T-helper 17 cell (primary cell): ENCODE measurements at places on chromosomes 1 and 21. TPM values are rescaled to one million over a fixed set of nuclear protein-coding genes. Genes with fewer than 3 reads are reported as not detected.

DNA sequence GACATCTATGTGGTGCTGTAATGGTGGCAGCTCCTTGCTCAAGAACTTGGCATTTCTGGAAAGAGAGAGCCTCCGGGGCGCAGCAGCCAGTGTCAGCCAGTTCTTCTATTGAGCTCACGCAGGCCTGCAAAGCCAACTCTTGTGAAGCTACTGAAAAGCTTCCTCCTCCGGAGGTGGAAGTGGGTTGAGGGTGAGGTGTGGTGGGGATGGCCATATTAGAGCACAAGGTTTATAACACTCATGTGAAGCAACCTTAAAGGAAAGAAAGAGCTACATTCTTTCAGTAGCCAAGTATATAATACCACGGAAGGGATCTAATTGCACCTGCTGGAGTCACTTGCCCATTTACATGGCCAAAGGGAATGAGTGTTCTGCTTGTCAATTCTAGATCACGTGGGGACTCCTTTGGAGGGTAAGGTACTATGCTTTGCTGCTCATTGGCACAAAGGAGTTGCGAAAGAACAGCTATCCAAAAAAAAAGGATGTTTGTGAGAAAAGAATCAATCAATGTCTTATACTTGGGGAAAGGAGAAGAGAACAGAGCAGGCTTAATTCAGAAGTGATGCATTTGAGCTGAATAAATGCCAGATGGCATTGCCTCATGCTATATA, 18.3 kb upstream of the MAP10 start:
- H3K36me3 ChIP-seq: no peaks in the 10 kb centered on the region
- peaks cover 21% of the 10 kb centered on the region for H3K27me3 ChIP-seq
- no peak overlapping the region for H3K27ac ChIP-seq

DNA sequence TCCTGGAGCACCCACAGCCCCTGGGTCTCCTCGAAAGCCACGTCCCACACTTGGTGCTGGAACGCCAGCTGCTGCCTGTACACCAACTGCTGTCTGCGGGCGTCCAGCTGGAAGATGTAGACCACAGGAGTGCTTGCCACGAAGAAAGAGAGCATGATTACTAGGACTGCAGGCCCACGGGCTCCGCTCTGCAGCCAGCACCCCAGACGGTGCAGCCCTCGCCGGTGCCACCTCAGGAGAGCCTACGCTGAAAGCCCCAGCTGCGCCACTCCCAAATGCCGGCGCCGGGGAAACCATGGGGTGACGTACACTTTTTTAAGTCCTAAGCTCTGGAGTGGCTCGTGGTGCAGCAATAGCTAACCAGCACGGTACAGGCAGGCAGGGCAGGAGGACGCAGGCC, 25.7 kb downstream of the WDR4 start:
- H3K4me3 ChIP-seq: no peak overlapping the region
- no peak for DNase-seq
- peaks cover 8% of the 10 kb centered on the region for H3K36me3 ChIP-seq
- H3K27ac ChIP-seq: no peak overlapping the region

GRCh38 chr1:6069573-6069972, 23.9 kb downstream of the KCNAB2 start:
- H3K4me1 ChIP-seq: peaks cover 6% of the 10 kb centered on the region
- no peak for DNase-seq
- H3K27me3 ChIP-seq: no peaks in the 10 kb centered on the region
- no peaks in the 10 kb centered on the region for H3K36me3 ChIP-seq
- H3K27ac ChIP-seq: peak overlapping the region; percentile 63

- peaks cover 2% of the 10 kb centered on the region for H3K4me1 ChIP-seq
- DNase-seq: no peak
- peaks cover 2% of the 10 kb centered on the region for H3K36me3 ChIP-seq
These were observed 9.9 kb upstream of the HAO2 start for GRCh38 chr1:119358636-119359035.

DNA sequence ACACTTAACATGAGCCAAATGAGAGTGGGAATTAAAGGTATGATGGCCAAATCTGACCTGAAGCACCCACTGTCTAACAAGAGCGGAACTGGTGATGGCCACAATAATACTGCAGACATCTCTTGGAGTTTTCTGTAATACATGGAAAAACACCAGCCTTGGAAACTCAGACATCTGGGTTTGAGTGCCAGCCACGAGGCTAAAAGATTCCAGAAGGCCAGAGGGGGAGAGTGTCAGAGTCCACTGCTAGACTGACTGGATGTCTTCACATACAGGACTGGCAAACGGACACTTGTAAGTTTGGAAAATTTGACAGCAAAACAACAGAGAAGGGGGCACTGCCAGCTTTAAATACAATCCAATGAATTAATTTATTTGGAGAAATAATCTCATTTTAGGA, 175.1 kb downstream of the ADSS2 start:
- H3K4me1 ChIP-seq: peaks cover 10% of the 10 kb centered on the region
- H3K27me3 ChIP-seq: peaks cover 12% of the 10 kb centered on the region
- no peak for DNase-seq
- H3K4me3 ChIP-seq: no peak overlapping the region
- H3K36me3 ChIP-seq: no peaks in the 10 kb centered on the region
- no peak overlapping the region for H3K27ac ChIP-seq

DNA sequence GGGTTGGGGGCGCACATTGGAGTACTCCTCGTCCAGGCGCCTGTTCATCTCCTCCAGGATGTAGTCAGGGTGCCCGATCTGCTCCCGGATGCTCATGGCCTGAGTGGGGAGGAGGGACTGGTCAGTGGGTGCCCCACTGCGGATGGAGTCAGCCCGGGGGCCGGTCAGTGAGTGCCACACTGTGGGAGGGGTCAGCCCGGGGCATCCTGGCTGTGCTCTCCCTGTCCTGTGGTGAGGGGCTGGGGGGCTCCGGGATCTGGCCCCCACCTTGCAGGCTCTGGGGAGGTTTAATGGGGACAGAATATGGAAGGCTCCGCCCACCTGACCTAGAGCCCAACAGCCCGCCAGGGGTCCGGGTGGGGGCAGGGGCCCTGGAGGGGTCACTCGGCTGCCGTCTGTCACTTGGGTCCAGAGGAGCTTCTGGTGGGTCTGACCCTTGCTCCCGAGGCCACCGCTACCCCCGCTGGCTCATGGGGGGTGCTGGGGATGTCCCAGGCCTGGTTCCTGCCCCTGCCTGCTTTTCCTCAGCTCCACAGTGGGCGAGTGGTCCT, 8.8 kb downstream of the PRXL2B start:
- H3K27me3 ChIP-seq: no peaks in the 10 kb centered on the region
- no peak overlapping the region for H3K4me3 ChIP-seq
- no peaks in the 10 kb centered on the region for H3K36me3 ChIP-seq
- no peak overlapping the region for H3K27ac ChIP-seq

DNA sequence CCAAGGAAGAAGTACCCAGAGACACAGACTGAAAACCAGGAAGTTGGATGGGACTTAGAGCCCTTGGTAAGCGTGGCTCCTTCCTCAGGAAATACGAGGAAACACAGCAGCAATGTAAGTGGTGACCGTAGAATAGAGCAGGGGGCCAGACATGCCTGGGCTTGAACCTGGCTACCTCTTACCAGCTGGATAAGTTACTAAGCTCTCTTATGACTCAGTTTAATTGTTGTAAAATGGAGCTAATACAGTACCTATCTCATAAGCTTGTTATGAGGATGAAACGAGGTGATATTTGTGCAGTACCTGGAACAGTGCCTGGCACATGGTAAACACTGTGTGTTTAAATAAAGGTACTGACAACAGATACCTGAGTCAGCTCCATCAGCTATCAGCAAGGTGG, 19.2 kb downstream of the EBNA1BP2 start:
- H3K4me1 ChIP-seq: peaks cover 6% of the 10 kb centered on the region
- DNase-seq: no peak
- no peak overlapping the region for H3K27ac ChIP-seq
- H3K4me3 ChIP-seq: no peak overlapping the region
- H3K36me3 ChIP-seq: peaks cover 12% of the 10 kb centered on the region
- peaks cover 54% of the 10 kb centered on the region for H3K27me3 ChIP-seq

DNA sequence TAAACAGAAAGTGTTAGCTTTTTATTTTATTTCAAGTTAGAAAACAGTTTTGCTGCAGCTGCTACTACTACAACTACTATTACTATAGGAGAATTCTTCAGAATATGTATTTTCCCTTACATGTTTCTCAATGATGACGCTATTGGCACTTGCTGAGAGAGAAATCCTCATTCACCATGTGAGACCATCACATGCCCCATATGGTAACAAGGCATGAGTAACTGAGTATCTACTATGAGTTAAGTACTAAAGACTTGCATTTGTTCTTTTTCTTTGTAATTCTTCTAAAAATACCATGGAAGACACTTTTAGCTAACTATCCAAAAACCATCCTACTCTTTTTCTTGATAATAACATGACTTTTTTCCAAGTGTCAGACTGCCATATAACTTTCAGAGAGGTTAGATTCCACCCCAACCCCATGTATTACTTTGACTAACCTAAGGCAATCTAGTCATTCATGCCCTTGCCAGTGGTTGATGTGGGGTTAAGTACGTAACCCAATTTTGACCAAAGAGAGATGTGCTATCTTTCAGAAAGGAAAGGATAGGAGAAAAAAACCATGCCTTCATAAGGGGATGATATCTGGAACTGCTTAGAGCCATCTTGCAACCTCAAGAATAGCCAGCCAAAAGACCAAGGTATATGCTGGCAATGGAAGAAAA, 42.9 kb downstream of the COP1 start:
- H3K27ac ChIP-seq: no peak overlapping the region
- no peak overlapping the region for H3K4me3 ChIP-seq
- peaks cover 8% of the 10 kb centered on the region for H3K36me3 ChIP-seq
- H3K4me1 ChIP-seq: peaks cover 23% of the 10 kb centered on the region

GRCh38 chr1:165116171-165116570, 240.3 kb downstream of the LMX1A start:
- DNase-seq: no peak
- H3K4me3 ChIP-seq: no peak overlapping the region
- H3K36me3 ChIP-seq: peaks cover 2% of the 10 kb centered on the region
- no peak overlapping the region for H3K27ac ChIP-seq
- H3K4me1 ChIP-seq: peaks cover 2% of the 10 kb centered on the region

DNA sequence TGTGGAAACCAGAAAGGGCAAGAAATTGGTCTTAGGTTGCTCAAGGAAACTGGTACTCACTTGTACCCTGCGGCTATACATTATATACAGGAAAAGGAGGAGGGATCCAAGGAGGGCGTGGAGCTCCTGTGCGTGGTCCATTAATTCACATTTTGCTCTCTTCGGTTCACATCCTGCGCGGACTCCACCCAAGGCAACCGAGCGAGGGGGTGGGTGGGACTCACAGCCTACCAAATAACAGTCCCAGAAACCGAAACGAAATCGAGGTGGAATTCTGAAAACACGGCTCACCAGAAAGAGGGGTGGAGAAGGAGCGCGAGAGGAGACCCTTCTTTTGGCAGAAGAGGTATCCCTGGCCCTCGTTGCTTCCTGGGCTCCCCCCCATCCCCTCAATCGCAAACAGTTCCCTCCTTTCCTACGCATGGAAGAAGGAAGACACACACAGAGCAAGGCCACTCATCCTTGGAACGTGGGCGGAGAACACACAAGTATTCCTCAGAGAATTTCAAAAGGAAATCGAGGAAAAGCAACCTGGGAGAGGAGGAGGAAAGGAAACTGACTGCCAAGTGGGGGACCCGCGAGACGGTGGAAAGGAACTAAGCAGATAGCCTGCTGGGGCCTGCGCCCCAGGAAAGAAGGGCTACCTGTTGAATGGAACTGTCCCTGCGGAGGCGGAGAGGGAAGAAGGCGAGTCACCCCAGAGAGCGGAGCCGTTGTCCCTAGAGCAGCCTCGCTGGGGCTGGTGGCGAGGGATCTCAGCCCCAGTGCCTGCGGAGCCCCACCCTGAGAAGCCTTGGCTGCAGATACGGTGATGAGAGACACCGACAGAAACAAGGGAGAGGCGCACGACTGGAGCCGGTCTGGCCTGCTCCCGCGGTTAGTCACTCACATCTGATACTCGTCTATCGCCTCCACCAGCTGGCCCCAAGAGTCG, 705 bp downstream of the AIDA start:
- peak overlapping the region; percentile 100 for H3K27ac ChIP-seq
- H3K27me3 ChIP-seq: no peaks in the 10 kb centered on the region
- peaks cover 33% of the 10 kb centered on the region for H3K4me1 ChIP-seq
- H3K36me3 ChIP-seq: peaks cover under 1% of the 10 kb centered on the region
- DNase-seq: peak; percentile 24

- H3K4me3 ChIP-seq: no peak overlapping the region
- H3K4me1 ChIP-seq: no peaks in the 10 kb centered on the region
- DNase-seq: no peak
- no peaks in the 10 kb centered on the region for H3K36me3 ChIP-seq
- H3K27ac ChIP-seq: no peak overlapping the region
These were observed 13.2 kb upstream of the CREG1 start for GRCh38 chr1:167566766-167567165.

DNA sequence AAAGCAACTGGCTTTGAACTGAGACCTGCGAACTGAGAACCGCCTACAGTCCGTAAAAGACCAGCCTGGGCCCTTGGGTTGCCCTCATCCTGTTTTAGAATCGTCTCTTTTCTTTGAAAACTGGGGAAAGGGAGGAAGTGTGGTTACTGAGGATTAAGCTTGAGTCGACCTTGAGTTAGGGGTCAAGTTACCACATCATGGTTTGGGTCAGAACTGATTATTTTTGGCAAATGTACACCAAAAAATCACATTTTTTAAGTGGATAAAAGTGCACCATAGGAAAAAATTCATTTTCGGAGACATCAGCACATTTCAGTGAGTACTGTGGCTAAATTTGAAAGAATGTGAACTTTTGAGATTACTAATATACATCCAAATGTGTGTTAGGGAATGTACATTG, 76.9 kb upstream of the KAZN start:
- no peak overlapping the region for H3K27ac ChIP-seq
- no peaks in the 10 kb centered on the region for H3K4me1 ChIP-seq

DNA sequence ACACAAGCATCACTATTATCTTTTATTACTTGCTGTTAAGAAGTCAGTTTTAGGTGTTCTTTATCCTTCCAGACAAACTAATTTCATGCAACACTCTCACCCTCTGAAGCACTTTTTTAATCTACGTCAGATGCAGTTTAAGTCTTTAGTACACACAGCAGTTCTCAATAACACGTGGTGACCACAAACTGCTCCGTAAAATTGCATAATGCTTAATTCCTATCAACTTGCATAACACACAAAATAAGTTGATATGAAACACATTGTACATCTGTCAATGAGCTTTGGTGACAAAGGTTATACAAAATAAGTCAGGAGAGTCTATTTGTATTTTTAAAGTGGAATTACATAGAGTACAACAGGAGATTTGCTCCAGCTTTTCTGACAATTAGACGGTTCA, 140.9 kb upstream of the ETS2 start:
- peaks cover 4% of the 10 kb centered on the region for H3K36me3 ChIP-seq
- no peak overlapping the region for H3K4me3 ChIP-seq
- H3K27ac ChIP-seq: no peak overlapping the region
- peaks cover 3% of the 10 kb centered on the region for H3K4me1 ChIP-seq

C1orf94 gene
- total RNA-seq: not detected

KRTAP21-2 gene
- total RNA-seq: not detected

RGS5 gene
- 1.3 TPM for total RNA-seq

SPRR2E gene
- total RNA-seq: not detected

RGSL1 gene
- total RNA-seq: not detected

TMEM81 gene
- 2.2 TPM for total RNA-seq

RNF186 gene
- total RNA-seq: not detected
